ENCODE measurements at places on chromosomes 7 and 10.
A peak's percentile ranks its signal among the peaks of the same experiment; 100 is the strongest.

DNA sequence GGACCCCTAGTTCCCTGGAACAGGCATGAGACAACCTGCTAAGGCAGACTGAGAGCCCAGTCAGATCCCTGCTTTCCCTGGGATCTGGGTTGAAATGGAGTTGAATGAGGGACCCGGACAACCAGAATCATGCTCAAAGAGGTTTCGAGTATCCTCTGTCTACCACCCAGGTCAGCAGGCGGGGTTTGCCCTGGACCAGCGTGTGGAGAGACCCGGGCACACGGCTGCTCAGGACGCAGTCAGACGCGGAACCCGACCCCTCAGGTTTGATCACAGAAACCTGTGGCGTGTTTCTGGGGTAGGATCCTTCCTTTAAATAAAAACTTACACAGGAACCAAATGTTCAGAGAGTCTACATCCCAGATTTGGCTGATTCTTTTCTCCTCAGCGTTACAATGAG lies 330.6 kb downstream of the PTPRN2 start:
- no peak for DNase-seq

GRCh38 chr10:29443745-29444523 lies 155.1 kb downstream of the LYZL1 start:
- no peak for DNase-seq

DNA sequence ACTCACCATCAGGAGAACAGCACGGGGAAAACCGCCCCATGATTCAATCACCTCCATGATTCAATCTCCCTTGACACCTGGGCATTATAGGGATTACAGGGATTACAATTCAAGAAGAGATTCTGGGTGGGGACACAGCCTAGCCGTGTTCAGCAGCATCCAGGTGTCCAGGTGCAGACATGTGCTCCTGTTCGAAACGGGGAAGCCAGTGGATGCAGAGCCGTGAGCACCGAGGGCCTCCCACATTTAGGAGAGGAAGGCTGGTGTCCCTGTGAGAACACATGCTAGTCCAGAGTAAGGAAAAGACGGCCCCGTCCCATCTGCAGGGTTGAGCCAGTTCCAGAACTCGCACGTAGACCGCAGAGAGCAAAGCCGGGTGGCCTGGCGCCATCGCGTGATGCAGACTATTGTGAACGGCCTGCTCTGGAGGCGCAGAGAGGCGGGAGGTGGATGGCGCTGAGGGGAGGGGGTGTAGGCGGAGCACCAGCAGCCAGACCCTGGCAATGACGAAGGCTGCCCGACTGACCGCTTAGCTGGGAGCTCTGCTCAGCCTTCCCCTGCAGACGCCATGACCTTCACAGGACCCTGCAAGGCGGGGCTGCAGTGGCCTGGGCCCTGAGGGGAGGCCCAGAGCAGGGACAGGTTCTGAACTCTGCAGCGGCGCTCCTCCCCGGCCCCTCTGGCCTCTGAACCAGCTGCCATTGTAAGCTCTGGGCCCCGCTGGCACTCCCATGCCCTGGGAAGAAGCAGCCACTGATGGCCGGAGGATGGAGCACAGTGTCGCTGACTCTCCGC lies 141.6 kb upstream of the TCERG1L start:
- DNase-seq: no peak

GRCh38 chr7:71604818-71605414 lies 473.0 kb downstream of the GALNT17 start:
- no peak for DNase-seq

GRCh38 chr10:34966451-34966850 lies 123.7 kb downstream of the CUL2 start:
- DNase-seq: no peak

GRCh38 chr7:149819141-149819960 lies 18.8 kb upstream of the ZNF862 start:
- no peak for DNase-seq

DNA sequence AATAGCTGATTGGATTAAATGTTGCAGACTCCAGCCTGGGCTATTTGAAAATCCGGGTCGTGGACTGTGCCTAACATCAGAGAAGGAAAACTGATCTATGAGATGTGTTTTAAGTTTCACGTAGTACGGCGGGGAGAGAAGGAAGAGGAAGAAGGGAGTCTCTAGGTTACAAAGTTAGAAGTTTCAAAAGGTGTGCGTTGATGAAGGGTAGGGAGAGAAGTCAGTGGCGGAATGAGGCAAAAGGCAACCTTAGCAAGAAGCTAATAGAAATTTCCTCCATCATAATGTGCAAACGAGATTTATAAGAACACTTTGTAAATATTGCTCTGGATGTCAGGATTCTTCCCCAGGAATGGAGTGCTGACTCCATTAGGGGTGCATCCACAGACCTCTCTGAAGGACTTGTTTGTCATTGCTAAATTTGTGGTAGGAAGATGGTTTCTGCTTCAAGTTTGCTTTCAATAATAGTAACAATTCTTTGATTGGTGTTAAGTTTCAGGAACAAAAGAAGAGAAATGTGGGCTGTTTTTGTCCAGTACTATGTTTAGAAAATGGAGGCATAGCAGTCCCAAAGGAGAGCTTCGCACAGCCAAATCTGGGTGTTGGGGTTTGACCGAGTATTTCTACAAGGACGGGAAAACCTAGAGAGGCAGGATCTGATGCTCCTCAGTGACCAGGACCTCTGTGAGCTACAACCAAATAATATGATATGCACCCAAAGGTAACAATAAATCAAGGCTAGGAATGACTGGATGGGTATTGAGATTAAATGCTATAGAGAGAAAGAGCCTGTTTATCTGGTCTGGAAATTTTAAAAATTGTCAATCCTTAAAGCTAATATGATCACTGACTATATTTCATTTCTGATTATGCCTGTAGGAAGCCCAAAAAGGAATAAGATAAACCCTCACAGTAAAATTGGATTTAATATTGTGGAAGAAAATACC lies 8.2 kb downstream of the TWIST1 start:
- DNase-seq: no peak

- no peak for DNase-seq
Measured at GRCh38 chr7:104857458-104858425, 156.3 kb upstream of the KMT2E start.

GRCh38 chr10:58094985-58095718 lies 172.5 kb downstream of the IPMK start:
- no peak for DNase-seq

- peak; percentile 82 for DNase-seq
Measured at GRCh38 chr10:5412277-5412941, at the start of gene NET1. Gene NET1, plus strand, starts transcription at chr10:5412557. Its CDS starts 136 bp downstream, at chr10:5412693.

- peak; percentile 27 for DNase-seq
Measured at GRCh38 chr7:124784879-124785818, 19.6 kb upstream of the GPR37 start.

DNA sequence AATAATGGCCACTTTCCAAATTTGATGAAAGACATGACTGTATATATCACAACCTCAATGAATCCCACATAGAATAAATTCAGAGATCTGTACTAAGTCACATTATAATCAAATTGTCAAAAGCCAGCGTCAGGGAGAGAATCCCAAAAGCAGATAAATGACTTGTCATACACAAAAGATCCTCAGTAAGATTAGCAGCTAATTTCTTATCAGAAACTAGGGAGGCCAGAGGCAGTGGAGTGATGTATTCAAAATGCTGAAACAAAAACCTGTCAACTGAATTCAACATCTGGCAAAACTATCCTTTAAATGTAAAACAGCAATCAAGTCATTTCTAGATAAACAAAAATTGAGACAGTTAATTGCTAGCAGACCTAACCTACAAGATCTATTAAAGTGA lies 11.6 kb upstream of the ARHGAP22 start:
- no peak for DNase-seq

DNA sequence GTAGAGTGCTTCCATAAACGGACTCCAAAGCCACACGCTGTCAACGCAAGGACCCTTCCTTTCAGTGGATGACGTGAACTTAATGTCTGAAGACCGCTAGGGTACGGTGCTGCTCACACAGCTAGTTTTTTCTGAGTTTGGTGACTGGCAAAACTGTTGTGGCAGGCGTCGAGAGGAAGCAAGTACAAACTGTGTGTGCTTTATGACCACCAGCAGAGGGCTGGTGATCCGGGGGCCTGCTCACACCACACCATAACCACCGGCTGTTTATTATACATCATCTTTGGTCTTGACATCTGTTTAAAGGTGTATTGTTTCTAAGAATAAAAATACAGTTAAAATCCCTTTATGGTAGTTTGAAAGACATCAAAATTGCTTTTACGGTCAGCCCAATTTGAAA lies 37.1 kb upstream of the ATP6V0A4 start:
- no peak for DNase-seq

- no peak for DNase-seq
Measured at GRCh38 chr10:94108200-94108599, 114.5 kb downstream of the PLCE1 start.

GRCh38 chr7:43904533-43905208 lies 1.7 kb downstream of the URGCP start:
- no peak for DNase-seq
